ENCODE measurements at places on chromosomes 12 and 14. TPM values are rescaled to one million over a fixed set of nuclear protein-coding genes. Genes with fewer than 3 reads are reported as not detected.

- no peak for DNase-seq
These were observed 10.2 kb upstream of the CMKLR1 start for GRCh38 chr12:108349278-108349688.

GRCh38 chr14:99333841-99334635 lies 62.0 kb upstream of the BCL11B start:
- DNase-seq: no peak

DNA sequence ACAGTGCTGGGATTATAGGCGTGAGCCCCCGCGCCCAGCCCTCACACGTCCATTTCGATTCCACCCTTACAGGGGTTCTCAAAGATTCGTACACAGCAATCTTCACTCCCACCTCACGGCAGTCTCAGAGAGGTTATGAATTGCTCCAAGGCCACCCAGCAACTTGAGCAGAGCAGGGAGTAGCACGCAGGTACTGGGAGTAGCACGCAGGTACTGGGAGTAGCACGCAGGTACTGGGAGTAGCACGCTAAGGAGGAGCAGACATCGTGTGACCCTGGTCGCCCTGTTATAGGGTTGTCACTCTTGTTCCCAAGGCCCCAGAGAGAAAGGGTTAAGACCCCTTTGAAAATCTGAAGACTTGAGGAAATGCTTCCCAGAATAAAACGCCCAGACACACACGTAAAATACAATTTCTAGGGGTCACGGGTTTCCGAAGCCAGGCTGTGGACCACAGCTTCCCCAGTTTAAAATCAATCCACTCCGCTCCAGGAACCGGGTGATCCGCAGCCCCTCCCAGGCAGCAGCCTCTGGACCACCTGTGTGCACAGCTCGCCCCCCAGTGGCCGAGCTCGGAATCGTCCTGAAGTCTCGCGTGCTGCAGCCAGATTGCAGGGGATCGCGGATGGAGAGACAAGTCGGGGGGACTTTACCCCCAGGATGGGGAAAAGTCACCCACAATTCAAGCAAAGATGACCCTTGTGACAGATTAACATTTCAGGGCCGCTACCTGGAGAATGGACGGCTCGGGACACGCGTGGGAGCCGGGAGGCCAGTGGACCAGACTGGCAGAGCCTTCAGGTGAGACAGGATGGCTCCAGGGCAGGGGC lies 92.0 kb downstream of the SCARB1 start:
- DNase-seq: peak; percentile 41

DNA sequence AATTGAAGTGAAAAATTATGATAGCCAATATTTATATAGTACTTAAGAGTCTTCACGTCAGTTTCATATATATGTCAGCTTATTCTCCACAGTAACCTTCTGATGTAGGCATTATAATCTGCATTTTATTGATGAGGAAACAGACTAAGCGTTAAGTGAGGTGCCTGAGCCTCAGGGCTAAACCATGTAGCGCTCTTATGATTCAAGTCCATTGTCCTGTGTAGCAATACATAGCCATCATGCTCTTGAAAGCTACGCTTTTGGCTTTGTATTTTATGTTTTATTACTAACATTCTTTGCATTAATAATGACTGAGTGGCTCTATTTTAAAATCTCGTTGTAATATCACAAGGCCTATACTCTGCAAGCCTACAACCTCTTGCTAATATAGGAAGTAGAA lies 79.0 kb downstream of the ANO6 start:
- no peak for DNase-seq

DNA sequence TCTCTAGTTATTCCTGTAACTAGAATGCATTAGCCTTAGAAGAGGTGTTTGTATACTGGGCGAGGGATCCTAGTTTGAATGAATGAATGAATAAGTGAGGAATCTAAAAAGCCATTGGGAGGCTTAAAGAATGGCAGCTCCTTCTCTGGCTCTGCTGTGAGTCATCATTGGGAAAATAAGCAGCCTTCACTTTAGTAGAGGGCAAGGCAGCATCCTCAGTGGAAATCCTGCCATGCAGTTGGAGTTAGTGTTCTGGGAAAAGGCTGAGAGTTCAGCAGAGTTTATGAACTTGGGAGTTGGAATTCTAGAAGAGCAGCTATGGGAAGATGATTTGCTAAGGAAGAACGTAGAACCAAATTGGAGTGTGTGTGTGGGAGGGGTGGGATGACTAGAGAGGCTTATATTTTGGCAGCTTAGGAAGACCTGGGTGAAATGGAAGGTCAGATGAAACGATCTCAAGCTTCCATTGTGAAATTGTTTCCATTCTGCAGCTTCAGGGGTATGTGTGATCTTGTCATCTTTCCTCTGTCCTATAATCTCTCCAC lies 120.8 kb downstream of the PTCSC3 start:
- no peak for DNase-seq

DNA sequence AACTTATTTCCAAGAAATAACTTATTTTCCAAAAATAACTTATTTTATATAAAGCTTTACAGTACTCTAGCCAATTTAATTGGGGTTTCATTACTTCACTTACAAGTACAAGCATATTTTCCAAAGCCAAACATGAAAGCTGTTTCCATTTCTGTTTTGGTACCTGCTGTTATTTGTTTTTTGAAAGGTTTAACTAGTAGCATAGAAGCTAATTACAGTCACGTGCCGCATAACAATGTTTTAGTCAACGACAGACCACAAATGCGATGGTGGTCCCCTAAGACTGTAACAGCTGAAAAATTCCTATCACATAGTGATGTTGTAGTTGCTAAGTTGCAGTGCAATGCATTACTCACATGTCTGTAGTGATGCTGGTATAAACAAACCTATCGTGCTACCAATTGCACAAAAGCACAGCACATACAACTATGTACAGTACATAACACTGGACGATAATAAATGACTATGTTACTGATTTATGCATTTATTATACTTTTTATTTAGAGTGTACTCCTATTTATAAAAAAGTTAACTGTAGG lies 21.7 kb downstream of the PTPN21 start:
- no peak for DNase-seq

DNA sequence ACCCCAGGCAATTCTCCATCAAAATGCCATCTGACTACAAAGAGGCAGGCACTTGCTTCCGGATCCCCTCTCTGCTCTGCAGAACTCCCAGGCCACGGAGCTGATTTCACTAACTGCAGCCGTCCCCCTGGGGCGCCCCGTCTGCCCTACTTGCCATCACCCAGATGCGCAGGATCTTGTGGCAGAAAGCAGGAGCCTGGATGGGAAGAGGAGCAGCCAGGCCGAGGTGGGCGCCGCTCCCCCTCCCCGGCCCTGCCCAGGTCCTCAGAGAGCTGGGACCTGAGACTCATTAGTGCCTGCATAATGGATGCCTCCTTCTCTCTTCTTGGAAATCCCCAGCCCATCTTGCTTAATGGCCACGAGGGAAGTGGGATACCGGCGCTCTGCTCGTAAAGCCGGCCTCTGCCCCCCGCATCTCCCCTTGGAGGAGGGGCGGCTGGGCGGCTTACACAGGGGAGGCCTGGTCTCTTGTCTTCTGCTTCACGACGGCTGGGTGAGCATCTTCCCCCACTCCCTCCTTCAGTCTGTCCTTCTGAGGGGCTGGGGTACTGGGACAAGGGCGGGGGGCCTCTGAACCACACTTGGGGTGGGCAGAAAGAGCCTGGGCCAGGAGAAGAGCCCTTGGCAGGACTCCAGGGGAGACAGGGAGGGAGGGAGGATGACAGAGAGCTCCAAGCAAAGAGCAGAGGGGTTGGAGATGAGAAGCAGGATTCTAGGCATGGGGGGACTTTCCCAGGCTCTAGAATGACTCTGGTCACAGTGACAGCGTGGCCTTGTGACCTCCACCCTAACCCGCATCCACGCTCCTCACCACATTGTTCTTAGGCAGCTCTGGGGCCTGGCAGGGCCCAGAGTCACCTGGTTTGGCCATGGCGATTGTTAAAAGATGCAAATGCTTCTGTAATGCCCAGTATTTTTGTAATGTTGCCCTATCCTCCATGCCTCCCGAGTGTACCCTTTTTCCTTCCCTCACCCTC lies 19.4 kb upstream of the EML1 start:
- DNase-seq: no peak

DNA sequence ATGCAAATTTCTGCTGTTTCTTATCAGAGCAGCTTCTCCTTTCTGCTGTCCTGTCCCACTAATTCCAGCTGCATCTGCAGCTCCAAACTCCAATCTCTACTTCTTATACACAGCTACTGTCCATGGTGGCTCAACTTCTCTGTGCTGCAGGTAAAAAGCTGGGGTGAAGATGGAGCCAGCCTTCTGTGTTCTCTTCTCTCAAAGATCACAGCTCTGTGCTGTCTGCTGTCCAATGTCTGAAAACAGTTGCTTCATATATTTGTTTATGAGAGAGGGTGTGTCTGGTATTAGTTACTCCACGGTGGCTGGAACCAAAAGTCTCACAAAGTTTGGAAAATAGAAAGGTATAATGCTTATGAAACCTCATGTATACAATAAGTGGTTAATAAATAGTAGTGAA lies 445.8 kb upstream of the TBX3 start:
- DNase-seq: no peak

DNA sequence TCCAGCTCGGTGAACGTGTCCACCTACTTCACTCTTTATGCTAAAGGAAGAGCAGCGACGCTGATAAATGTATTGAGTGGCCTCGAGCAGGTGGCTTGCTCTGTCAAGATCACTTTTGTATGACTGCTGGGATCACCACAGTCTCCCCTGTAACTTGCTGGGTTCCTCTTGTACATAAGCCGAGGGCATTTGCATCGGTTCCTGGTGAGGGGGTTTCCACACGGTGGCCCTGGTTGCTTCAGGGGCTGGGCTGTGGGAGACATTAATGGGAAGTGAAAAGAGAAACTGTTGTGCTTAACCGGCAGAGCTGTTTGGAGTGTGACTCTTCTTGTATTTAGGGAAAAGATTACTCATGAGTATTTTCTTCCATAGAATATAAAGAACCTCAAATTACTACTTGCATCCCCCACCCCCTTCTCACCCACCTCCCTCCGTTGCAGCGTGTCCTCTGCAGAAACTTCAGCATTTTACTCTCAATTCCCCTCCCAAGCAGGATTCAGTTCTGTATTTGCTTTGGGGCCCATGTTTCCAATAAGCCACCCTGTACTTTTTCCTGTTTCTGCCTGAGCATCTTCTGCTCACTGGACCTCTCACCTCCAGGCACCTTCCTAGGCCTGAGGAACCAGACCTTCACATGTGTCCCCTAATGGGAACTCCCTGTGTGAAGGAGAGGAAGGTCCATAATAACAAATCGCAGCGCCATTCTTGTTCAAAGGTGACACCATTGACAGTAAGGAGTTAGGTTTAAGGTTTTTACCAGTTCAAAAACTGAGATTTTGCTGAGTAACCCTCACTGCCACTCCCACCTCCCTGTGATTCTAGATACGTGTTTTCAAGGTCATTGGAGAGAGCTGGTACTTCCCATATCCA lies 187.0 kb downstream of the ETV6 start:
- DNase-seq: no peak

DNA sequence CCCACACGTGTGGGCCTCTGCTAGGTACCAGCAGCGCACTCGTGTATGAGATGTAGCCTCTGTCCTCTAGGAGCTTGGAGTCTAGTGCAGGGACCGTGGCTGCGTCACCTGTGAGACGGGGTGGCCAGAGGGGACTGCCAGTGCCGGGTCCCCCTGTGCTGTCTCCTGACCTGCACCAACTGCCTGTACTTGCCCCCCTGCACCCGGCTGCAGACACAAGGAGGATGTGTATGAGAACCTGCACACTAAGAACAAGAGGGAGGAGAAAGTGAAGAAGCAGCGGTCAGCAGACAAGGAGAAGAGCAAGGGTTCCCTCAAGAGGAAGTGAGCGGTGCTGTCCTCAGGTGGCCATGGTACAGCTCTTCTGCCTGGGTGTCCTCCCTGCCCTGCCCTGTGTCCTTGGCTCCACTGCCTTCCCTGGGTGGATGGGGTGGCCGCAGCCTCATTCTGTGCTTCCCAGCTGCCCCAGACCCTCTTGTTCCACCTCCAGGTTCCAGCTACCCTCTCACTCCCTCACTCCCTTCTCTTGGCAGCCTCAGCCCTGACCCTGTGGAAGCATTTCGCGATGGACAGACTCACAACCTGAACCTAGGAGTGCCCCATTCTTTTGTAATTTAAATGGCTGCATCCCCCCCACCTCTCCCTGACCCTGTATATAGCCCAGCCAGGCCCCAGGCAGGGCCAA lies 9.6 kb downstream of the PTPN6 start:
- no peak for DNase-seq

GRCh38 chr14:105071326-105071725 lies 6.1 kb upstream of the GPR132 start:
- no peak for DNase-seq

The PLXNC1 gene
- 3.2 TPM for total RNA-seq

The C14orf180 gene
- total RNA-seq: not detected

The SERPINA6 gene
- not detected for total RNA-seq

The RBM19 gene
- 28.2 TPM for total RNA-seq

The CLEC1A gene
- total RNA-seq: not detected

The ALKBH1 gene
- 14.7 TPM for total RNA-seq

The BAG5 gene
- total RNA-seq: 31.3 TPM

The GSC gene
- 0.17 TPM for total RNA-seq

The C12orf50 gene
- 0.16 TPM for total RNA-seq

The TCL1B gene
- total RNA-seq: not detected

The LRRK2 gene
- 0.24 TPM for total RNA-seq
